Natural killer cell (primary cell): ENCODE measurements at places on chromosomes 16 and 17. TPM values are rescaled to one million over a fixed set of nuclear protein-coding genes. Genes with fewer than 3 reads are reported as not detected.

Gene ABCC11
- total RNA-seq: 0.20 TPM

Gene CEP20
- total RNA-seq: 21.4 TPM

Gene DPEP1
- total RNA-seq: not detected

Gene RNU2-1
- total RNA-seq: 5,267 TPM

- peak overlapping the region; percentile 22 for H3K4me3 ChIP-seq
- H3K36me3 ChIP-seq: peaks cover 37% of the 10 kb centered on the region
- peak overlapping the region; percentile 34 for H3K27ac ChIP-seq
- peaks cover 55% of the 10 kb centered on the region for H3K4me1 ChIP-seq
- no peaks in the 10 kb centered on the region for H3K27me3 ChIP-seq
- DNase-seq: no peak
Measured at GRCh38 chr17:35877345-35878029, 2.7 kb downstream of the CCL5 start.

DNA sequence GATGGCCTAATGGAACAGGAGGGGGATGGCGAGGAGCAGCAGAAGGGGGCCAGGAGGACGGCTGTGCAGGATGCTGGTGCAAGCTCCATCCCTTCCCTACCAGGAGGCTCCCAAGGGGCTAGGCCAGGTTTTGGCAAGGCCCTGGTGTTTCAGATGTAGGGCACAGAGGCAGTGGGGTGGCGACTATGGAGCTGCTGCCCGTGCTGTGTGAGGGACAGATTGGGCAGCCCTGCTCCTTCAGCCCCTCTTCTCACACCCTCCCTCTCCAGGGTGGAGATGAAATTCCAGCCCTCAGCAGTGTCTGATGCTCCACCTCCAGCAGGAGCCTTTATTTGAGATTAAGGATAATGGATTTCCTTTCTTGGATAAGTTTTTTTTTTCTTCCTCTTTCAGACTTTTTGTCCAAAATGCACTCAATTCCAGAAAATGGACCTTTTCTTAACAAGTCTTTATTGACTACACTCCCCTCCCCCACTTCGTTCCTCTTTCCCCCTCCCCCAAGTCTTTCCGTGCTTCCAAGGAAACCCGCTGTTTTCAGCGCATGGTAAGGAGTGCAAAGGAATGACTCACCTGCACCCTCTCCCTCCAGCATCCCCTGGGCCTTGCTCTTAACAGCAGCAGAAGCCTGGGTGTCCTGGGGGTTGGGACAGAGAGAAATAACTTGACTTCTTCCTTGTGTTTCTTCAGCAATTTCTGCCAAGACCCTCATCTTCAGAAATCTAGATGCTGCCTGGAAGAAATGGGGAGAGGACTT, 95.2 kb downstream of the CCDC182 start:
- no peak for DNase-seq
- no peaks in the 10 kb centered on the region for H3K36me3 ChIP-seq
- H3K4me3 ChIP-seq: no peak overlapping the region

- H3K4me3 ChIP-seq: no peak overlapping the region
- H3K36me3 ChIP-seq: no peaks in the 10 kb centered on the region
- H3K27ac ChIP-seq: no peak overlapping the region
- H3K27me3 ChIP-seq: peaks cover 12% of the 10 kb centered on the region
Measured at GRCh38 chr16:31474173-31474714, 2.3 kb downstream of the TGFB1I1 start.

- DNase-seq: no peak
- no peak overlapping the region for H3K27ac ChIP-seq
- peaks cover 33% of the 10 kb centered on the region for H3K36me3 ChIP-seq
- H3K4me1 ChIP-seq: peaks cover 21% of the 10 kb centered on the region
- no peak overlapping the region for H3K4me3 ChIP-seq
Measured at GRCh38 chr17:78394209-78394608, 15.8 kb downstream of the PGS1 start.

GRCh38 chr17:535198-535597, 179.4 kb downstream of the VPS53 start:
- H3K27me3 ChIP-seq: no peaks in the 10 kb centered on the region
- peaks cover 5% of the 10 kb centered on the region for H3K4me1 ChIP-seq
- H3K27ac ChIP-seq: no peak overlapping the region

GRCh38 chr17:56810891-56811775, 22.6 kb downstream of the C17orf67 start:
- no peak for DNase-seq
- no peak overlapping the region for H3K4me3 ChIP-seq
- H3K36me3 ChIP-seq: no peaks in the 10 kb centered on the region
- no peaks in the 10 kb centered on the region for H3K4me1 ChIP-seq

DNA sequence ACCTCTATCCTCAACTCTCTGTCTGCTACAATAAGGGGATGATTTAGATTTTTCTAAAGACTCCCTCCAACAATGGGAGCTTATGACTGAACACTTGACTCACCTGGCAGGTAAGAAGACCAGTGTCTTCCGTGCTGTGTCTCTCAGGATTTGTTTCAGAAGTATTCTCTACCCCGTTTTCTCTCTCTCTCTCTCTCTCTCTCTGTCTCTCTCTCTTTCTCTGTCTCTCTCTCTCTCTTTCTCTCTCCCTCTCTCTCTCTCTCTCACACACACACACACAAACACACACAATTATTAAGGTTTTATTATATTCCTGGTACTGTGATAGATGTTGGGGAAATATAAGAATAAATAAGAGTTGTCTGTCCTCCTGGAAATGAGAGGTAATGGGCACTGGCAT, 263.9 kb downstream of the TOX3 start:
- no peak overlapping the region for H3K27ac ChIP-seq
- H3K4me3 ChIP-seq: no peak overlapping the region
- H3K4me1 ChIP-seq: no peaks in the 10 kb centered on the region
- no peaks in the 10 kb centered on the region for H3K27me3 ChIP-seq
- DNase-seq: no peak

GRCh38 chr17:60947543-60947942, 269.9 kb downstream of the BCAS3 start:
- no peak overlapping the region for H3K27ac ChIP-seq
- H3K4me1 ChIP-seq: no peaks in the 10 kb centered on the region

GRCh38 chr16:88536971-88537751, 33.0 kb upstream of the ZC3H18 start:
- peaks cover 71% of the 10 kb centered on the region for H3K4me1 ChIP-seq
- H3K36me3 ChIP-seq: peaks cover 13% of the 10 kb centered on the region
- no peak overlapping the region for H3K27ac ChIP-seq
- no peak overlapping the region for H3K4me3 ChIP-seq
